OCI-LY7 (cell line): ENCODE measurements at places on chromosomes 13 and 19. TPM values are rescaled to one million over a fixed set of nuclear protein-coding genes. Genes with fewer than 3 reads are reported as not detected.

The KL gene
- not detected in 2 replicates for total RNA-seq

The ACP7 gene
- not detected in 2 replicates for total RNA-seq

DNA sequence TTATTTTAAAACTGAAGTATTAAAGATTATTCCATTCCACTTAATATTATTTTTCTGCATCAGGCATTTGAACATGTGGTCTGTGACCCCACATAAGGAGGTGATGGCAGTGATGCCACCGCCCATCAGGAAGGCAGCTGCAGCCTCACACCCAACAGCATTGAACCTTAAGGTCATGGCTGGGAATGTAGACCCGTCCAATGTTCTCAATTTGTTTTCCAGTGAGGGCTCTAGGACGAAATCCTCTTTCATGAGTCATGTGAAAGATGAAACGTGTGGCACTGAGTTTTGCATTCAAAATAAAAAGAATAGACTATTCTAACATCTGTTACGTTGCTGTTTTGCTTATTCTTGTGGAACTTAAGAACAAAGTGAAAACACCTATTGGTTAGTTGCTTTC, 74.5 kb upstream of the ANKRD10 start:
- no peak for DNase-seq

DNA sequence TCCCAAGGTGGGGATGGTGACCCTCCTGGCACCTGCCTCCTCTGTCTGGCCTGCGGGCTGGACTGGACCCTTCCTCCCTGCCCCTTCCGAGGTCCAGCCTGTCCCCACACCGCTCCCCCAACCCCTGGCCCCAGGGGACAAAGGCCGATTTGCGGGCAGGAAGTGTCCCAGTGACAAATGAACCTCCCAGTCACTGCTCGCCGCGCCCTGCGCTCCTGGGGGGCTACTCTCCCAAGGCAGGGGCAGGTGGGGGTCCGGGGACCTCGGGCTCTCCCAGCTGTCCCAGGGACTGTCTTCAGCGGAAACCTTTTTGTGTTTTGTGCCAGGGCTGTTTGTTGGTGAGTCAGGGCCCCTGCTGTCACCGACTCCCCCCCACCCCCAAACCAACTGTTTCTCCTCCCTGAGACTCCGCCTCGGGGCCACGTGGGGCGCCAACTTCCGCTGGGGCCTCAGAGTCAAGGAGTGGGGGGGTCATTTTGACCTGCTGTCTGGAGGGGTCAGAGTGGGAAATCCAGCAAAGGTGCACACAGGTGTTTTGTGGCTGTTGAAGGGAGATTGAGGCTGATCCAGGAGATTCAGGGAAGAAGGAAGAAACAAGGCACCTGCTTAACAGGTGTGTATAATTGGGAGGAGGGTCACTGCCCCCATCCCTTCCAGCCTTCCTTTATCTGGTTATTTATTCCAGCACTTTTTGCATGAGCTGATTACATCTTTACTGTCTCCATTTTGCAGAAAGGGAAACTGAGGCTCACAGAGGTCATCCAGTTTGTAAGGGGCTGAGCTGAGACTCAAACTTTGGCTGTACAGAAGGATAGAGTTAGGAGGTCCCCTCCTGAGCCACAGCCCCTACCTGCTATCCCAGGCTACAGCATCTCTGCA, 831 bp downstream of the PGPEP1 start:
- DNase-seq: peak; percentile 79

GRCh38 chr19:43711751-43712355, 4.0 kb upstream of the IRGC start:
- DNase-seq: no peak

- no peak for DNase-seq
Observed at GRCh38 chr19:50792272-50793250, 2.3 kb downstream of the ACP4 start.

DNA sequence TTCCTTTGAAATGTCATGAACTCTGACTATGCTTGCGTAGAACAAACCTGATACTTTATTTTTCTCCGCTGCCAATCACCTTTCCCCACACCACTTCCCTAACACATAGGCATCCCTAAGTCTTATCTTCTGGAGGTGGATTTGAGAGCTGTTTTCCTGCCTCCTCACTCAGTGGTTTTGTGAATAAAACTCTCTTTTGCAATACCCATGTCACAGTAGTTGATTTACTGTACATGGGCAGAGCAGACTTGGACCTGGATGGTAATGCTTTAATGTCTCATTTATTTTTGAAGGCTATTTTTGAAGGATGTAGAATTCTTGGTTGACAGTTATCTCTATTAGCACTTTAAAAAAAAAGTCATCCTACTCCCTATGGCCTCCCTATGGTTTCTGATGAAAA, 881.8 kb downstream of the SLITRK5 start:
- no peak for DNase-seq
